Stimulated activated CD8-positive, alpha-beta memory T cell treated with anti-CD3 and anti-CD28 coated beads, Interleukin-7, amount 100 ng/mL, for 1 hour (primary cell): ENCODE measurements at places on chromosomes 13 and 19.

DNA sequence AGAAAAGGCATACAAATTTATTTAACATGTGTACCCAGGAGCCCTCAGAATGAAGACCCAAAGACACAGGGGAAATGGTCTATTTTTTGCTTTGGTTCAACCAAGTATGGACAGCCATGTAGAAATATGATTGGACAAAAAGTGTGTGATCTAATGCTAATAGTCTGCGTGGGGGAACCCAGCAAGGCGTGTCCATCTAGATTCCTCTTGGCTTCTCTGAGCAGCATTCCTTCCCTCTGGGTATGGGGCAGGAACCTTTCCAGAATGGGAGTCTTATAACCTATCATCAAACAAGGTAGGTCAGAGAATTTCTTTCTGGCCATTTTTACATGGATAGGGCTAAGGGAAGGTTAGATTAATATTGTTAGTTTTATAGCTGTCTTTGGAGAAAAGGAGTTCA lies 698.2 kb downstream of the FGF9 start:
- no peak for DNase-seq

- DNase-seq = no peak
Measured at GRCh38 chr13:59495299-59495698, 668.4 kb downstream of the DIAPH3 start.

GRCh38 chr13:103958691-103959090 lies 892.5 kb upstream of the SLC10A2 start:
- no peak for DNase-seq

GRCh38 chr19:2355168-2356035 lies 4.7 kb upstream of the TMPRSS9 start:
- DNase-seq = no peak

DNA sequence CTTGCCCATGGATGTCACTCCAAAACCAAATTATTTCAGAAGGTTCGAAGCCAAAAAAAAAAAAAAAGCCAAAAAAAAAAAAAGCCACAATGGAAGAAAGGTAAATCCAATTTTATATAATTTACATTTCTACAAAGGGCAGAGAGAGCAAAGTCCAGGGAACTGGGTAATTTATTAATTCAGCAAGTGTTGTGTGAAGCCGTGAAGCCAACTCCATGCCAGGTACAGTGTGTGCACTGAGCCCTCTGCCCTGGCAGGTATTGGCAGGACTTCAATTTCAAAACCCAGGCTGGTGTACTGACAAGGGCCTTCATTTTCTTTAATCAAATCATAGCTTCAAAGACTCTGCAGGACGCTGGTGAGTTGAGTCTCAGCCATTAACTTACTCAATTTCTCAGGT lies 5.5 kb upstream of the RFPL4A start:
- no peak for DNase-seq

DNA sequence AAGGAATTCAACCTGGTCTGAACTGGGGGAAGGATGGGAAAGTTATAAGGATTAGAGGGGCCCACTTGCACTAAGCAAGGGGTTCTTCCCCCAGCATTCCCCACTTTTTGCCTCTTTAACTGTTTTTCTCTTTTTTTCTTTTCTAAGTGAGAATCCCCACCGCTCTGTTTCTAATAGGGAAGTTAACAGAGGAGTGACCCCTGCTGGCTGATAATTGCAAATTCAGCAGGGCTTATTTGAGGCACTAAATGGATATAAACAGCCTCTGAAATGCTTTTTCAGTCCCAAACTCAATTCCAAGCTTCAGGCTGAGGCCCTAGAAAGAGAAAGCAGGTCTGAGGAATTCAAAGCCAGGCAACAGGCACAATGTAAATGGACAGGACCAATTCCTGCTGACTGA lies 38.2 kb upstream of the CEACAM21 start:
- DNase-seq = no peak

GRCh38 chr19:3066482-3067049 lies 4.3 kb upstream of the TLE5 start:
- no peak for DNase-seq

GRCh38 chr19:9189535-9189934 lies 10.8 kb downstream of the OR7D2 start:
- no peak for DNase-seq

DNA sequence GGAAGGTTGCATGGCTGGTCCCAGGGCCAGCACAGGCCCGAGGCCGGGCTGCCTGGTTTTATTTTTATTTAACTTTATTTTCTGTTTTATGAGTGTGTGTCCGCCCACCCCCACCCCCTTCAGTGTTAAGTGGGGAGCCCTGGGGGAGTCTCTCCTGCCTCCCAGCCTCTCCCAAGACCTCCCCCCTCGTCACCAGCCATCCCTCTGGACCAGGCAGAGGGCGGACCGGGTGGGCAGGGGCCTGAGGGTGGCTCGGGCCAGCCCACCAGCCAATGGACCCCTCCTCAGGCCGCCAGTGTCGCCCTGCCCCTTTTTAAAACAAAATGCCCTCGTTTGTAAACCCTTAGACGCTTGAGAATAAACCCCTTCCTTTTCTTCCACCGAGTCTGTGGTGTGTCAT lies 531 bp upstream of the TGFBR3L start:
- DNase-seq = no peak

GRCh38 chr19:16382775-16383543 lies 58.3 kb downstream of the KLF2 start:
- peak; percentile 55 for DNase-seq

DNA sequence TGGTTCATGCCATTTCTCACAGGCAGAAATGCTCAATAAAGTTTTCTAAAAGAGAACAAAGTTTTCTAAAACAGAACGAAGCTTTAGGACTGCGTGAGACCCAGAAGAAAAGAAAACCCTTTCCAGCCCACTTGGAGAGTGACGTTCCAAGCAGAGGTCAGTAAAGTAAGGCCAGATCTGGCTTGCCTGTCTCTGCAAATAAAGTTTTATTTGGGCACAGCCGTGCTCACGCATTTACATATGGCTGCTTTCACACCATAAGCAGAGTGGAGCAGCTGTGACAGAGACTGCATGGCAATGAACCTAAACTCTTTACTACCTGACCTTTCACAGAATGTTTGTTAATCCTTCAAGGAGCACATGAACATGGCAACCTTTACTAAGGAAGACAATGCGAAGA lies 23.6 kb downstream of the IRS2 start:
- no peak for DNase-seq

- DNase-seq = no peak
Measured at GRCh38 chr19:48094855-48095203, 15.8 kb downstream of the PLA2G4C start.

DNA sequence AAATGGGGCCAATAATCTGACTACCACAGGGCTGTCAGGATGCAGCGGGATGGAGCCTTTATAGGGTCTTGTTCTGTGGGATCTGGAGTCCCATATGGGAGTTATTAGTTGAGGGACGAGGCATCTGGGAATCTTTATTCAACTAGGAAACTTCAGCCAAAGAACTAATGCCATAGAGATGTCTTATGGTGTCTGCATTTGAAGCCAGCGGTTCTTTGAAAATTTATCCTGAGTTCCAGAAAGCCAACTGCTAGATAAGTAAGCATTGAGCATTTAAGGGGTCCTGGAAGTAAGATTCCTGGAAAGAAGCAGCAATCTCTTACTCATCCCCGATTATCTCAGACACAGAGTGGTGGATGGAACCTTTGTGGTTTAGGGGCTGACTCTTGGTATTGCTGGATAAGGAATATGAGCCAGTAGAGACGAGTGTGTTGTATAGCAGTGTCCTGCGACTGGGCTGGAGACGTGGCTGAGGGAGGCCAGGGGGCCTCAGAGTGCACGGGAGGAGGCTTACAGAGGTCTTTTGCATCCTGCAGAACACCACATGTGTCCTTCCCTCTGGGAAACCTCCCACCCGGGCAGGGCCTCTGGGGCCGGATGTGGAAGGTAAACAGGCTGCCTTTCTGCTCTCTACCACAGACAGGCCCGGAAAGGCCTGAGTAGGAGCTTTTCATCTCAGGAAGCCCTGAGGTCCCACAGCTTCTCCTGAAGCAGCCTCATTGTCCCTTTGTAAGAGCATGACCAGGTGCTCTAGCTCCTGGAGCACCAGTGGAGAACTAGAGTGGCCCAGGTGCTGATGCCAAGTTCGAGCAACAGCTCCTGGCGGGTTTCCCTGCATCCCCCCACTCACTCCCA lies 28.8 kb downstream of the ACTN4 start:
- DNase-seq = no peak

GRCh38 chr13:39876258-39876657 lies 220.8 kb downstream of the COG6 start:
- DNase-seq = no peak

DNA sequence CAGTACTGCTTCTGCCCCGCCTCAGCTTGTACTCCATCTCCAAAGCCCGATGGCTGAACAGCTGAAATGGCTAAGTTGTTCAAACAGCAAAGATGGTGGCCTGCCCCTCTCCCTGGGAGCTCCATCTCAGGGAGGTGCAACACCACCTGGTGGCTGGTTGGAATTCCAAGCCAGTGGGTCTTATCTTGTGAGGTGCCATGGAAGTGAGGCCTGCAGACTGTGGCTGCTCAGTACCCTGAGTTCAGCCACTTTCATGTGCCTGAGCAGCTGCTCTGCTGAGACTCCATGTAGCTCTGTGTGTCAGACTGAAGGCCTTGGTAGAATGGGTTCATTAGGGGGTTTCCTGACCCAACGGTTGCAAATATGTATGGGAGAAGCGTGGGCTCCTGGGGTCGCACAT lies 67.3 kb upstream of the SPRY2 start:
- DNase-seq = no peak

DNA sequence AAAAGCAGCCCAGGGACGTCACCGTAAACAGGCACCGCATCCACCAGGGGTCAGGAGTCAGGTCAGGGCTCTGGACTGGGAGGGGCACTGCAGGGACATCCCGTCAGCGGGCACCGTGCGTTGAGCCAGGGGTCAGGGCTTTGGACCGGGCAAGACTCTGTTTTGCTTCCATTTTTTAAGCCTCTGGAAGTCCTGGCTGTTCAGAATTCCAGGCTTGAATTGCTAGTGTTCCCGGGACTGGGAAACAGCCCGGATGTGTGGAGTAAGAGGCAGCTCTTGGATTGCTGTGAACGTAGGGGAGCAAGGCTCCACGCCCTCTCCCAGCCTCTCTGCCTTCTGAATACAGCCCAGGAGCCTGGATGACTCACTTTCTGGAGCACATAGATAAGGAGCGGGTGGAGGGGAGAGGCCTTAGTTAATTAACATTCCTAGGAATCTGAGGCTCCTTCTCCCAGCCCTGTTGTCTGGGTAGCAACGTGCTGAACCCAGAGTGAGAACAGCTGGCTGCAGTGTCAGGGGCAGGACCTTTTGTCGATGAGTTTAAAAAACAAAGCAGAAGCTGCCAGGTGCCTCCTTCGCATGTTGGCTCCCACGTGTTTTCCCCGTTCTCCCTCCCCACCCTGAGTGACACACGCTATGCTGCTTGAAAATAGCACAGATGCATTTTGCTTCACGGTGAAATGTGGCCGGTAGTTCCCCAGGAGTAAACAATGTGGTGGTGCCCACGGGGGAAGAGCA lies 21.9 kb downstream of the ATP11A start:
- no peak for DNase-seq

DNA sequence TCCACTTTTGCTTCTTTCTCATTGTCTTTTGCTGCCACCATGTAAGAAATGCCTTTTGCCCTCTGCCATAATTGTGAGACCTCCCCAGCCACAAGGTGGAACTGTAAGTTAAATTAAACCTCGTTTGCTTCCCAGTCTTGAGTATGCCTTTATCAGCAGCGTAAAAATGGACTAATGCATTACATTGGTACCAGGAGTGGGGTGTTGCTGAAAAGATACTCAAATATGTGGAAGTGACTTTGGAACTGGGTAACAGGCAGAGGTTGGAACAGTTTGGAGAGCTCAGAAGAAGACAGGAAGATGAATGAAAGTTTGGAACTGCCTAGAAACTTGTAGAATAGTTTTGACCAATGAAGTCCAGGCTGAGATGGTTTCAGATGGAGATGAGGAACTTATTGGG lies 115.2 kb downstream of the B3GLCT start:
- DNase-seq = no peak

DNA sequence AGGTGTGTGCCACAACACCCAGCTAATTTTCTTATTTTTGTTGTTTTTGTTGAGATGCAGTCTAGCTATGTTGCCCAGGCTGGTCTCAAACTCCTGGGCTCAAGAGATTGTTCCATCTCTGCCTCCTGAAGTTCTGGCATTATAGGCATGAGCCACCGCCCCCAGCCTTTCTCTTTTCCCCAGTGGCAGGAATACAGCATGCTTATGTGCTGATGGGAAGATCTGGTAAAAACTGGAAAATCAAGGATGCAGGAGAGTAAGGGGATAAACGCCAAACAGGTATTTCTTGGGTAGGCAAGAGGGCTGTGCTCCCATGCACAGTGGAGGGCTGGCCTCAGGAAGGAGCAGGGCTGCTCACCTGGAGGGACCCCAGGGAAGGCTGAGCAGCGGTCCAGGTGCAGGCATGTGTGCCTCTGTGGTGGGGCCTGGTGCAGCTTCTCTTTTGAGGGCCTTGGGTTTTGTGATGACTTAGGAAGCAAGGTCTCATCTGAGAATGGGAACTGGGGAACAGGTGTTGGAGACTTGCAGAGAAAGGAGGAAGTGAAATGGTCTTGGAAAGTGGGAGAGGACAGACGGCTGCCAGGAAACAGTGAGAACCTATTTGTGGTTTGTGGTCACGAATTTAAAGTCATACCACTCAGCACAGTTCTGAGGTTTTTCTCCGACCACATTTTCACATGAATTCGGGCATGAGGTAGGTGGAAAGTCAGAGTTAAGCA lies 106.5 kb downstream of the TEX26 start:
- DNase-seq = no peak

GRCh38 chr13:51154029-51154555 lies 43.0 kb upstream of the C13orf42 start:
- no peak for DNase-seq

GRCh38 chr19:13429563-13429962 lies 76.7 kb downstream of the CACNA1A start:
- no peak for DNase-seq

- no peak for DNase-seq
Measured at GRCh38 chr19:49430172-49430677, 5.0 kb downstream of the GFY start.

DNA sequence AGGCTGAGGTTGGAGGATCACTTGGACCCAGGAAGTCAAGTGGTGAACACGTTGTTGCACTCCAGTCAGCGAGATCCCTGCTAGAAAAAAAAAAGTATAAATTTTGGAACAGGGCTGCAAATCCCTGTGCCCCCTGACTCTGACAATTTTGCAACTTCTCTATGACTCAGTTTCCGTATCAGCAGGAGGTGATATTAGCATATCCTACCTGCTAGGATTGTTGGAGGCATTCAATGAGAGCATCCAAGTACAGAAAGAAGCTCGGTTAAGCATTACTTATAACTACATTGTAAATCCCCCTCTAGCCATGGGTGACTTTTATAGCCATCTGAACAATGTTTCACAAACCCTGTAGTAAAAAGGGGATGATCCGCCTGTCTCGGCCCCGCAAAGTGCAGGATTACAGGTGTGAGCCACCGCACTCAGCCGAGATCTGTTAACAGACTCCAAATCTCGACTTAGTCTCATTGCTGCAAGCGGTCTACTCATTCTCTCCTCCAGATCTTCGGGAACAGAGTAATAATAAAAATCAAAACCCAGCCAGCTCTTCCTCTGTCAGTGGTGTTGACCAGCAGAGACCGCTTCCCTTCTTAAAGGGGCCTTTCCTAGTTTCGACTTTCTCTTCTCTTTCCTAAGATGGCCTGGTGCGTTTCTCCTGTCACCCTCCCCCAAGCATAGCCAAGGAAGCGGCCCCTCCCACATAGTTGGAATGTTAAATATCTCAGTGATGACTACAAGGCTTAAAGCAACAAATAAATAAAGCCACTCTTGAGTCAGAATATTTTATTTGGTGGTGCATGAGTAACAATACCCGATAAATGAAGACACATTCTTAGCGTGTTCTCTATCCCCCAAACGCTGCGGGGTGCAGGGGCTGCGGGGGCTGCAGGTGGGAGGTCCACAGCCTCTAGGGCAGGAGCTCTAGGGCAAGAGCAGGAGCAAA lies 10.3 kb upstream of the BICRA start:
- DNase-seq = no peak

- no peak for DNase-seq
Measured at GRCh38 chr19:11506967-11507366, 1.3 kb upstream of the ZNF653 start.
